ENCODE measurements at places on chromosomes 7 and 10.

GRCh38 chr7:51455948-51456347, 139.3 kb upstream of the COBL start:
- DNase-seq: no peak

- no peak for DNase-seq
Measured at GRCh38 chr10:77686650-77687417, 49.2 kb upstream of the KCNMA1 start.

GRCh38 chr10:76523246-76523645, 1091.8 kb downstream of the LRMDA start:
- no peak for DNase-seq

GRCh38 chr7:8063706-8064297, 95.2 kb downstream of the GLCCI1 start:
- DNase-seq: no peak

DNA sequence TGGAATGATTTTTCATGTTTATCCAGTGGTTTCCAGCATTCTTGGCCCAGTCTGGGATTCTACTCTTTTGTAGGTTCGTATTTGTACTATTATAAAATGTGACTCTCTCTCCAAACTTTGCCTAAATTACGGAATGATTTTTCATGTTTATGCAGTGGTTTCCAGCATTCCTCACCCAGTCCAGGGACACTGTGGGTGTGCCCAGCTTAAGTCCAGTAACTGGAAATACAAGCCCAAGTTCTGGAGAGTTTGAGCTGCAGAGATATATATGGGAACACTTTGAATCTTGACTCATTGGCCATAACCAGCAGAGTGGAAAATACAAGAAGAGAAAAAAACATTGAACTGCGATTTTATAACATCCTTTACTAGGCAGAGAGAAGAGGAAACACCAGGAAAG, 5.9 kb upstream of the MAGI2 start:
- DNase-seq: no peak

- no peak for DNase-seq
Measured at GRCh38 chr10:77416311-77417135, 221.1 kb downstream of the KCNMA1 start.

- no peak for DNase-seq
Measured at GRCh38 chr10:45080331-45080730, 79.6 kb downstream of the ZNF22 start.

- no peak for DNase-seq
Measured at GRCh38 chr10:101485207-101485606, 102.8 kb downstream of the POLL start.

DNA sequence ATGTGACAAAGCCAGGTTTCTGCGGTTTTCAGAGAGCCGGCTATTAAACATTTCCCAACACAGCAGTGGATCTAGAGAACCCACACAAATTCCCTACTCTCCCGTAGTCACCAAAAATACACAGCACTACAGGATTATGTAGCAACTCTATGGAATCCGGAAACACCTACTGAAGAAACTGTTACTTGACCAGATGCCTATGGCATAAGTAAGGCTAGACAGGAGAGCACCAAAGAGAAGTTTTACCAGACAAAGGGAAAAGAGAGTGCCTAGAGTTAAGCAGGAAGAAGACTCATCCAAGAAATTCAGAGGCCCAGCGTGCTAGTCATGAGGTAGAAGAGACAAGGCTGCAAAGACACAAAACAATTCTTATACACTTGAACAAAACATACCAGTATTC, 321.1 kb downstream of the PARD3 start:
- DNase-seq: no peak
